ENCODE measurements at places on chromosomes 5 and 9.

GRCh38 chr9:5608298-5609225 is 20.3 kb upstream of the RIC1 start:
- no peak for DNase-seq

- peak; percentile 87 for DNase-seq
Measured at GRCh38 chr5:1594357-1595106, 70.8 kb upstream of the LPCAT1 start.

DNA sequence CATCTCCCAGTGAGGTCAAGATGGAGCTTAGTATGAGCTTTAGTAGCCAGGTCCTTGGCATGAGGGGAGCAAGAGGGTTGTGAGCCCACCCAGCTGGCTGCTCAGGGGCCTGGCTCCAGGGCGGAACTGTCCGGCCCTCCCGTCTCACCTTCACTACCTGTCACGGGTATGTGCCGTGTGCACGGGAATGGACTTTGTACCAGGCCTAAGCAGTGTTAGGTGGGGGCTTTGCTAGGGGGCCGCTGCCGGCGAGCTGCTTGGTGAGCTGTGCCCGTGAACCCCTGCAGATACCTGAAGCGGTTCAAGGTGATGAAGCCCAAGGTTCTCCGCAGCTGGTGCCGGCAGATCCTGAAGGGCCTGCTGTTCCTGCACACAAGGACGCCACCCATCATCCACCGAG is 46.7 kb downstream of the WNK2 start:
- no peak for DNase-seq

DNA sequence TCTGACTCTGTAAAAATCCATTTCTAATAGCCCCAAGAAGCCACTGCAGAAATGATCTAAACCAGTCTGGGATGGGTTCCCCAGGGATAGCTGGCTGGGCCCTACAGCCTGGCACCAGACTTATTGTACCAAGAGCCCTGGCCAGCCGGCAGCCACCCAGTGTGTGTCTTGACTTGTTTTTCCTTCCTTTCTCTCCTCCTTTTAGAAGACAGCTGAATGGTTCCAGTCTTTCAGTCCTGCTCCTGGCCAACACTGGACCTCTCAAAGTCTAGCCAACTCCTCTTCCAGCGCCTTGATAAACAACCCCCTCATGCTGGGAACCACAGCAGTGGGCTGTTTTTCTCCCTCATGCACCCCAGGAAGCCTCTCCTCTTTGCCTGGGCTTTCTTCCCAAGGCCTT is 34.1 kb downstream of the ATOX1 start:
- no peak for DNase-seq

DNA sequence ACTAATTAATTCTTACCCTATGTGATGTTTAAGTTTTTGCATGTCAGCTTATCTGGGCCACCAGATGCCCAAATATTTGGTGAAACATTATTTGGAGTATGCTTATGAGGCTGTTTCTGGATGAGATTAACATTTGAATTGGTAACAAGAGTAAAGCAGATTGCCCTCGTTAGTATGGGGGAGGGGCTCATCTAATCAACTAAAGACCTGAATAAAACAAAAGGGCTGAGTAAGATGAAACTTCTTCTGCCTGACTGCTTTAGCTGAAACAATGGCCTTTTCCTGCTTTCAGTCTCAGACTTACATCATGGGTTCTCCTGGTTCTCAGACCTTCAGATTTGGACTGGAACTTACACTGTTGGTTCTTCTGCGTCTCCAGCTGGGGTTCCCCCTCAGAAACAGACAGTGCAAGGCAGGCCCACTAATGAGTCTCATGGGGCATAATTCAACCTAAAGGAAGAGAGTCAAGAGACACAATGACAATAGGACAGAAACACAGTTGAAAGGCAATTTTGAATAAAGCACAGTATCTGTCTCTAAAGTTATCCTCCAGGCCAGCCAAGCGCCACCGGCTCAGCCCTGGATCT is 288.4 kb downstream of the CAAP1 start:
- DNase-seq = no peak

GRCh38 chr5:107549567-107549966 is 121.2 kb downstream of the EFNA5 start:
- no peak for DNase-seq

- DNase-seq = no peak
Measured at GRCh38 chr5:66324357-66324756, 180.3 kb downstream of the SREK1 start.

- DNase-seq = peak; percentile 79
Measured at GRCh38 chr9:128339761-128340690, at the start of gene SLC27A4. TSS of gene SLC27A4 (plus strand) at chr9:128340527. CDS start at chr9:128343133, 2,606 bp downstream.

DNA sequence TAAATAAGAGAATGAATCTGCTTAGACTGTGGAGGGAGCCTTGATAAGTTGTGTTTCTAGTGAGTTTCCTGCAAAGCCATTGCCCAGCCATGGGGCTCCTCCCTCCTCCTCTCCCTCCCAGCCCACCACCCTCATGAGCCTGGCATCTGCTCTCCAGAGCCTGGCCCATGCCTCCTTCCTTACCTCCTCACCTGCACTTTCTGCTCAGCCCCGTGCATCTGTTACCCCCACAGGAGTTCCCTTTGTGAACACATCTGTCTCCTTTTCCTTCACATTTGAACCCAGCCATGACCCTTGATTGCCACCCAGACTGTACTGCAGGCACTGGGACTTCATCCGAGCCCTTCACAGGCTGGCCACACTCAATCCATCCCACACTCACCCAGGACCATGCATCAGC is 395.6 kb downstream of the IRX2 start:
- DNase-seq = no peak

DNA sequence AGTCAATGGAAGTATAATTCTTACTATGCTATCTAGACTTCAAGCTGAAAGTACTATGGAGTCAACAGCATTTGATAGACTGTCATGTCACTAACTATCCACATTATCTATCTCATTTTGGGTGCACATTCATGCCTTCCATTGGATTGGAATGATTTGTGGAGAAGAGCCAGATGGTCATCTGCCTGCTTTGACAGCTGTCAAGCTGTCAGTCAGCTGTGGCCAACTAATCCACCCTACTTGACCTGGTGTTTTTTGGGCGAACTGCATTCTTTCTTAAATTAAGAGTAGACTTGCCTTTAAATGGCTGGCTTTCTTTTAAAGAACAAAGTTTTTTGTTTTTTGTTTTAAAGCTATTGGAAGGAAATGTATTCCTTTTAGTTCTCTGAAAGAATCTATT is 151.5 kb downstream of the DCP2 start:
- DNase-seq = no peak

GRCh38 chr9:35835766-35836165 is 6.7 kb downstream of the TMEM8B start:
- DNase-seq = no peak

DNA sequence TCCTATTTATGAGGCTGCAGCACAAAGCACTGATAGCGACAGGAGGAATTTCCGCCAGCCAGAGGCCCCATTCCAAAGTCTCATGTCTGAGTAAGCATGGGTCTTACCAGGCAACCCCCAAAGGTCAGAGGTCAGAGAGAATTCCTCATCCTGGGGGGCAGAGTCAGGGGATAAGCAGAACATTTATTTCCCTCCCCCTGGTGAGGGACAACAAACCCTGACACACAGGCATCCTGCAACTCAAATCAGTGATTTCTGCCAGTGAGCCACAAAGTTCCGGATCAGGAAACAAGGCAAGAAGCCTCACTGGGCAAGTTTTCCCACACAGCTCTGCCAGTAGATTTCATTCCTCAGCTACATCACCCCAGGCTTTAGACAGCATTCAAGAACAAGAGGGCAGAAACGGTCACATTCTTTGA is 37.0 kb downstream of the ADAMTS12 start:
- no peak for DNase-seq

GRCh38 chr5:153592081-153592480 is 101.6 kb downstream of the GRIA1 start:
- DNase-seq = no peak

DNA sequence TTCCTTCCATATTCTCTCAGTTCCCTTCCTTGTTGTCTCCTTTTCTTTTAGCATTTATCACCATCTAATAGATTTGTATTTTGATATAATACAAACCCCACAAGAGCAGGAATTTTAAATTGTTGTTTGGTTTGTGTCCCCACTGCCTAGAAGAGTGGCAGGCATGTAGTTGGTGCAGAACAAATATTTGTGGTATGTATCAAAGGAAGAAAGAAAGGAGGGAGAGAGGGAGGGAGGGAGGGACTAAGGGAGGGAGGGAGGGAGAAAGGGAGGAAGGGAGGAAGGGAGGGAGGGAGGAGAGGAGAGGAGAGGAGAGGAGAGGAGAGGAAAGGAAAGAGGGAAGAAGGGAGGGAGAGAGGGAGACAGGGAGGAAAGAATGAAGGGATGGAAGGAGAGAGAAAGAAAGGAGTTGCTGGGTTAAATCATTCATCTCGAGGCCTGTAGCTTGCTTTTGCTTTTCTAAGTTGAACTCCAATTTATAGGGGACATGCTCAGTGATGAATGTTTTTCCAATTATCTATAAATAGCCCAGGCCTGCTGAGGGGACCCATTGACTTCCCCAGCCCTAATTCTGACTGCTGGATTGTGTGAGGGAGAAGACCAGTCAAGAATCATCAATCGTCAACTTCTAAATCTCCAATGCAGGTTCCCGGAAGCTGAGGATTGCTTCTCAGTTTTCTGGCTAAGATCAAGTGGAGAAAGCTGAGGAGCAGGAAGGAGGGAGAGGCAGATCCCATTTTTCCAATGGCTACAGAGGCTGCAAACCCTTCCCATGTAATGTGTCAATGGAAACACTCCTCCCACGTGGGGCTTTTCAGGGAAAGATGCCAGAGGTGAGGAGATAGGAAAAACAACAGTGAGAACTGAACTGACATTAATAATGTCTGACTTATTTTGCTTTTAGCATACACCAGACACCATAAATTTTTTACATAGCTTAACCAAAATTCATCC is 320.7 kb downstream of the ASTN2 start:
- no peak for DNase-seq

- no peak for DNase-seq
Measured at GRCh38 chr5:114434396-114435219, 72.7 kb downstream of the KCNN2 start.

DNA sequence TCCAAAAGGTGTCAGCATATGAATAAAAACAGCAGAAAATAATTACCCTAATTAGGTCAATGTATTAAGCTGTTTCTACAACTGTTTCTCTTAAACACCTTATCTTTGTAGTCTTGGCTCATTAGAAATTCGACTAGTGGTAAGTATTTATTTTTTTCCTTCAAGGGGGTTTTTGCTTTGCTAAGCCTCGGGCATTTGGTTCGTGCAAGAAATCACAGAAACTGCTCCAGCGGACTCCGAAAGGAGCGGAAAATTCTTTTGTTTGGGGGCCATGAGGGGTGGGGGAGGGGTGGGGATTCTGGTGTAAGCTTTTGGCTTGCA is 757 bp downstream of the ZBED3 start:
- DNase-seq = no peak

GRCh38 chr9:8391566-8391965 is 592.0 kb upstream of the DMAC1 start:
- DNase-seq = no peak

DNA sequence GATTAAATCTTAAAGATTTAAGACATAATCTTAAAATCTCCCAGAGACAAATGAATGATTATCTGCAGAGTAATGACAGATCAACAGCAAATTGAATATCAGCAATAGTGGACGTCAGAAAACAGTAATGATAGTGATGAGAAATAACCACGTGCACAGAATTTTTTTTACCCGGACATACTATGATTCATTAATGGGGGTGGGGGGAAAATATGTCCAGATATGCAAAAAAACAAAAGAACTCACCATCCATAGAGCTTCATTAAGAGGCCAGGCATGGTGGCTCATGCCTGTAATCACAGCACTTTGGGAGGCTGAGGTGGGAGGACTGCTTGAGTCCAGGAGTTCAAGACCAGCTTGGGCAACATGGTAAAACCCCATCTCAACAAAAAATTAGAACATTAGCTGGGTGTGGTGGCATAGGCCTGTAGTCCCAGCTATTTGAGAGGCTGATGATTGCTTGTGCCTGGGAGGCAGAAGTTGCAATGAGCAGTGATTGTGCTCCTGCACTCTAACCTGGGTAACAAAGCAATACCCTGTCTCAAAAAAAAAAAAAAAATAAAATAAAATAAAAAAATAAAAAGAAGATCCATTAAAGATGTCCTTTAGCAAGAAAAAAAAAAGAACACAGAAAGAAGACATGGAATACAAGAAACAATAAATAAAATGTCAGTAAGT is 30.9 kb upstream of the SHOC1 start:
- DNase-seq = no peak
